ENCODE measurements at places on chromosomes 16 and 17.

DNA sequence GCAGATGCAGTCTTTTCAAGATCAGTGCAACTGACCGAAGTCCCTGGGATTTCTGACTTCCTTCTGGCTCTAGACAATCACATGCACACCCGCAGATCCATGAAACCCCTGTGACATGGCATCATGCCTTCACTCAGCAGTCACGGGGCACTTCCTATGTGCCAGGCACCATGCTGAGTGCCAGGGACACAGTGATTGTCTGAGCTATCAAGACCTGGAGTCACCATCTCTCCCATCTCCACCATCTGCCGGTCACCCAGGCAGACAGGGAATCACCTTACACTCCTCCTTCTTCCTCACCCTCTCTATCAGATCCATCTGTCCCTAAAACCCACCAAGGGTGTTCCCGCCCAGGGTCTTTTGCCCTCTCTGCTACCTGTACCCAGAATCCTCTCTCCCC, 5.3 kb downstream of the BEAN1 start:
- no peak for DNase-seq

- DNase-seq, result no peak
Observed at GRCh38 chr16:88019821-88020515, 68.7 kb downstream of the BANP start.

DNA sequence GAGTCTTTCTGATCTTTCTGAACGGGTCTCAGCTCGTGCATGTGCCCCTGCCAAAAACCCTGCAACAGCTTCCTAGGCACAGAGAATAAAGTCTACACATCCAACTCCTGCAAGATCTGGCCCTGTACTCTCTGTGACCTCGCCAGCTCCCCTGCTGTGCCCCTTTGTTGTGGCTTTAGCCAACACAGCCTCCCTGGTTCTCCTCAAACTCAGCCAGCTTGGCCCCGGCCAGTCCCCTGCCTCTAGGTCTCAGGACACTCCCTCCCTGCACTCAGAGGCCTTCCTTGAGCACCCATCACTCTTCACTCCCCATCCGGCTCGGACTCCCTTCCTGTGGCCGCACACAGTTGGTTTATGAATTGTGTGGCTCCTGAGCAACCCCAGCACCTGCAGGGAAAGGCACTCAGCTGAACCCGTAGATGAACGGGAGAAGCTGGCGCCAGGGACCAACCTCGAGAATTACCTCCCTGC, 1.4 kb downstream of the CEP131 start:
- DNase-seq, result no peak

DNA sequence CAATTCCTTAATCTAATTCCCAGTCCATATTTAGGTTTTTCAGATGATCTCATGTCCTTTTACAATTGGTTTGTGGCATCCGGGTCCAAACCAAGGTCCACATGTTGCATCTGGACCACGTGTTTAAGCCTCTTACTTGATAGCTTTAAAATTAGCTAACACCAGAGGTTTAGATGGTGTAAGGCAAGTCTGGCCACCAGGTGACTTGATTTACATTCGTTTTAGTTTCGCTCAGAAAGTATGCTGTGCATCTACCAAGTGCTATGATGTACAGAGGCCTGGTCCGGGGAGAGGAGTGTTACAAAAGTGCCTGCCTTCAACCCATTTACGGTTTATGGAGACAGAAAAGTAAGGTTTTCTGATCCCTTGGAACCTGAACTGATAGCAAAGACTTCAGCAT, 878 bp upstream of the DNAJA2 start:
- DNase-seq, result no peak

DNA sequence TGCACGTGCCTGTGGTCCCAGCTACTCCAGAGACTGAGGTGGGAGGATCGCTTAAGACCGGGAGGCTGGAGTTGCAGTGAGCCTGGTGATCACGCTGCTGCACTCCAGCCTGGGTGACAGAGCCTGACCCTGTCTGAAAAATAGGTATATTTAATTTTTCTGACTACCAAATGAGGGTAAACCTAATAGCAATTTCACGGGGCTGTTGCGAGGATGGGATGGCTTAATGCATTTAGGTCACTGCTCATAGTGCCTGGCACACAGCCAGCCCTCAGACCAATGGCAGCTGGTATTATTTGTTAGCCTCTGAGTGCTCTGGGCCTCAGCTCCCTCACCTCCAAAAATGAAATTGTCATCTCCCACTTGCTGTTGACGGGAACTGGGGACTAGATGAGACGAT, 5.9 kb upstream of the CDIP1 start:
- no peak for DNase-seq

DNA sequence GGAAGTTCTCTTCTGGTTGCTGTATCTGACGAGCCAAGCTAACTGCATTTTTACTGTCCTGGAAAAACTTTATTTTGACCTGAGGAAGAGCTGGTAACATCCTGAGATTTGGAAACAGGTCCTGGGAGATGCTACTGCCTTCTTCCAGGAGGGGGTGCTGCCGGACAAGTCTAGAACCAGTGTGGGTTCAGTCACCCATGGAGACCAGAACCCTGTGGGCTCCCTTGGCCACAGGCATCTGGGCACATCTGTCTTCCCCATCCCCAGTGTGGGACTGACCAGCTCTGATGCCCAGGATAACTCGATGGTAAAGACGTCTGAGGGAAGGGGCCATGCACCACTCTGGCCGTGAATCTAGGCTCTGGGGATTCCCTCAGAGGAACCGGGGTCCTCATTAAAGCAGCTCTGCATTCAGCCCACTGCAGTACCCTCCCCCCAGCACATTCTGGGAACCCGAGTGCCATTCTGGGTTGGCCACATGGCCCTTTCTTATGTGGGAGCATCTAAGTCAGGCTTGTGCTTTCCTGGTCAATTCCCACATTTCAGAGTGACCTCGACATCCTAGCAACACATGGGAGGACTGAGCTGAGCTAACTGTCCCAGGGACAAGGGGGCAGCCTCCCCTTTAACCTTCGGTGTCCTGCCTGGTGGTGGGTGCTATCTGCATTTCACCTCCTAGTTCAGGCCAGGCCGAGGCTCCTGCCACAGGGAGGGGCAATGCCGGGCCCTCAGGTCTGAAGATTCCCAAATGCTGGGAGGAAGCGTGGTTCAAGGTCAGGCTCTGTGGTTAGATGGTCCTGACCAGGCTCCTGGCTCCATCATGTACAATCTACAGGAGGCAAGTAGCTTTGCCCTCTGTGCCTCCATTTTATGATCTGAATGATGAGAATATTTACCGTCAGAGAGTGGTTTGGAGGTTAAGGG, 6.4 kb downstream of the C16orf86 start:
- DNase-seq, result no peak

DNA sequence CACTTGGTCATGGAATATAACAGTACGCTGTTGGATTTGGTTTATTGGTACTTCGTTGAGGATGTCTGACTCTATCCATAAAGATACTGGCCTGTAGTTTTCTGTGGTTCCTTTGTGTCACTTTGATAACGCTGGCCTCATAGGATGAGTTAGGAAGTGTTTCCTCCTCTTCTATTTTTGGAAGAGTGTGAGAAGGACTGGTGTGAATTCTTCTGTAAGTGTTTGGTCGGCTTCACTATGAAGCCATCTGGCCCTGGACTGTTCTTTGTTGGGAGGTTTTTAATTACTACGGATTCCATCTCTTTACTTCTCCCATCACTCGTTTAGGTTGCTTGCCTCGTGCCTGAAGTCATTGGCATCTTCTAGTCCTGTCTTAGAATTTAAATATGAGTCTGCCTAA, 117.3 kb downstream of the OR1D5 start:
- no peak for DNase-seq

DNA sequence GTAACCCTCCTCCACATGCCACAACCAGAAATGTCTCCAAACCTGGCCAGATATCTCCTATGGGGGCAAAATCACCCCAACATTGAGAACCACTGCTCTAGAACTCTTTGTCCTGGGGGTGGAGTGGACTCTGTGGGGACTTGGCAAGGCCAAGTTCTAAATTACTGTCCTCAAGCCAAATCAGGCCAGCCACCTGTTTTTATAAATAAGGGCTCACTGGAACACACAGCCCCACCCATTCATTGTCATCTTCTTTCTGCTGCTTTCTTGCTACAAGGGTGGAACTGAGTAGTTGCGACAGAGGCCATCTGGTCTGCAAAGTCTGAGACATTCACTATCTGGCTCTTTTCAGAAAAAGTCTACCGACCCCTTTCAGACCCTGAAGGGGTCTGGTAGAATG, 26.8 kb upstream of the TMEM220 start:
- no peak for DNase-seq

DNA sequence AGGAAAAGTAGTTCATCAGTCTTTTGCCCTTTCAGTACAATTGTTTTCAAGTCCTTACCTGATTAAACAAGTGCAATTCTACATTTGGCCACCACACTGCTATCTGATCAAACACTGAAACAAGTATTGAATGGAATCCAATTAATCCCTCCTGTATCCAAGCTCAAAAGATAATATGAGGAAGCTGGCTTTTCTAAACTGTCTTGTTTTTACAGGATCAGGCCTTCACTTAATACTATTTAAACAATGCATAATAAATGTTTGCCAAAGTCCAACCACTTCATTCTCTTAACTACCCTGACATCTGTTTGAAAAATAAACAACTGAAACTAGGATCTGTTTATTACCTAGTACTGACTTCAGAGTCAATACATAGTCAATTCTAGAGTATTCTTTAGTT, 131.6 kb downstream of the MRTFB start:
- no peak for DNase-seq

DNA sequence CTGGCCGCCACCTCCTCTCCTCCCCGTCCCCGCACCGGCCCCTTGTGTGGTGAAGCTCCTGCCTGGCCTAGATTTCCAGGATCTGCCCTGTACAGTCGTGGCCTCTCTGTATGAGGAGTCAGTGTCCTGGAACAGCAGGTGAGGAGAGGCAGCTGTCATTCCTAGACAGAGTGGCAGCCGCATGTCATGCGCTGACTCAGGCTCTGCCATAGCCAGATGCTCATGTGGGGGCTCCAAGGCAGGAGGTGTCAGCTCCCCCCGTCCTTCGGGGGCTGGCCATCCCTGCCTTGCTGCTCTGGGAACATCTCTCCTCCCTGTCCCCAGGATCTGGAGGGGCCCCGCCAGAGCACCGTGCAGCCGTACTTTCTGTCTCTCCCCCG, 60.4 kb downstream of the BAIAP2 start:
- DNase-seq, result no peak

- DNase-seq, result no peak
Observed at GRCh38 chr16:86827521-86827920, 249.2 kb downstream of the FOXL1 start.

- DNase-seq, result no peak
Observed at GRCh38 chr16:72426386-72426785, 254.4 kb upstream of the PMFBP1 start.

DNA sequence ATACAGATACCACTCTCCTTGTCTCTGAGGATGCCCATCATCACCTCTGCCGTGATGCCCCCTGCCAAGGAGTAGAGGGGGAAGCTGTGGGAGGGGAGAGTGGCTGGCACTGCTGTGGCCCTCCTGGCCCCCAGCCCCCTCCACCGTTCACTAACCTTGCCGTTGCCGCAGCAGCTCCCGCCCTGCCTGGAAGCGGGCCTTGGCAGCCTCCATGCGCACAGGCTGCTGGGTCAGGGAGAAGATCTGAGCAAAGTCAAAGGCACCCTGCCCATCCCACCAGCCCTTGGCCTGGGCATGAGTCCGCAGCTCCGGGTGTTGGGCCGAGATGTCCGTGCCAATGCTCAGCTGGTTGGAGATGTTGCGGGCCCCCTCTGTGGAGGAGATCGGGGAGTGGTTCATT, 2.4 kb downstream of the SCRN2 start:
- no peak for DNase-seq

DNA sequence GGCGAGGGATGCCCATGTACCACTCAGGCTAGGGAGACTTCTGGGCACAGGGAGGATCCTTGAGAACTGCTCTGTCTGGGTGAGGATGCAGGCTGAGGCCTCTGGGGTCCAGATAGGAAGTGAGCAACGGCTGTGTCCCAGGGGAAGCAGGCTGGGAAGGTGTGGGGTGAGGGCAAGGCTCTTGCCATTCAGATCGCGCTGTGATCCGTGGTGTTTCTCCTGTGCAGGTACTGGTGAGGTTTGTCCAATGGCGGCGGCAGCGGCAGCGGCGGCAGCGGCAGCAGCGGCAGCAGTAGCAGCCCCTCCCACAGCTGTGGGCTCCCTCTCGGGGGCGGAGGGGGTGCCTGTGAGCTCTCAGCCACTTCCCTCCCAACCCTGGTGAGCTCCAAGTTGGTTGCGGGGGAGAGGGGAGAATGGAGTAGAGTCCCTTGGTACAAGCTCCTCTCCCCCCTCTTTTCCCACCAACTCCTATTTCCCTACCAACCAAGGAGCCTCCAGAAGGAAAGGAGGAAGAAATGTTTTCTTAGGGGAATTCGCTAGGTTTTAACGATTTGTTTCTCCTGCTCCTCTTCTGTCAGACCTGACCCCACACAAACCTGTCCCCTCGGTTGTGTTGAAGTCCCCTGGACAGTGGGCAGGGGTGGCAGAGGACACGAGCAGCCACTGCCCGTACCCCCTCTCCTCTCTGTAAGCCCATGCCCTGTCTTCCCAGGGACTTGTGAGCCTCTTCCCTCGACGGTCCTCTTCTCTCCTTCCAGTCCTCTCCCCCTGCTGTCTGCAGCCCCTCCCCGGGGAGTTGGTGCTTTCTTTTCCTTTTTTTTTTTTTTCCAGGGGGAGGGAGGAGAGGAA, 1.9 kb upstream of the PRRT2 start:
- no peak for DNase-seq

- DNase-seq, result no peak
Observed at GRCh38 chr17:72494566-72494965, 373.7 kb downstream of the SOX9 start.

- no peak for DNase-seq
Observed at GRCh38 chr16:30582611-30583340, 2.7 kb downstream of the ZNF785 start.

DNA sequence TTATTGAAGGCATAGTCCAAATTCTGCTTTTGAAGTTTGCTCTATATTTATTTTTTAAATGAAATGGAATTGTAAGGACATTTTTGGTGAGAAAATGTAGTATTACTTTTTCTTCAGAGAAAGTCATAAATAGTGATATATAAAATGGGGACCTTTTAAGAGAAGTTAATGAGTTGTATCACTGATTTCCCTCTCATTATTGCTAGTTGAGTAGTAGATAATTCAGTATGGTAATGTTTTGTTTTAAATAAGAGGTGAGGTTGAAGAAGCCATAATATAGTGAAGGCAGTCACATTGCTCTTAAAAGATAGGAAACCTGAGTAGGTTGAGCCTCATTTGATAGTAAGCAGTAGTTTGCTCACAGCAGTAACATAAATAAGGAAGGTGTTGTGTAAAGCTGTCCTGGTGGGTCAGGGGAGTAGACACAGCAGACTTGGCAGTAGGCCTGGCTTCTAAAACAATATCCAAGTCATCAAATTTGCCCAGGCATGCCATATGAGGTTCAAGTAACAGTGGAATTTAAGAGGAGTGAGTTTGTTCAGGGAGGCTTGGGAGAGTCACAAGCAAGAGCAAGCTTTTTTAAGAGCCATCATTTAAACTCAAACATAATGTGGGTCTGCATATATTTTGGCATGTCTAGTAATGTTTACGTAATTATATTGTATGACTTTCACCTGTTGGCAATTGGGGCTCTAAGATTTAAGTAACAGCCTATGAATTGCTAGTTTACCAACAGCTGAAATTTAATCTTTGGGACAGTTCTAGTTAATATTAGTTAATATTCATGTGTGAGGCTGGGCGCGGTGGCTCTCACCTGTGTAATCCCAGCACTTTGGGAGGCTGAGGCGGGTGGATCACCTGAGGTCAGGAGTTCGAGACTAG, 6.5 kb downstream of the NFATC3 start:
- no peak for DNase-seq

GRCh38 chr17:49255125-49255524, 24.5 kb upstream of the PHOSPHO1 start:
- DNase-seq, result no peak
